ENCODE measurements at places on chromosomes 5 and 9.

GRCh38 chr5:172096207-172096940, 89.9 kb upstream of the FBXW11 start:
- DNase-seq, result no peak

DNA sequence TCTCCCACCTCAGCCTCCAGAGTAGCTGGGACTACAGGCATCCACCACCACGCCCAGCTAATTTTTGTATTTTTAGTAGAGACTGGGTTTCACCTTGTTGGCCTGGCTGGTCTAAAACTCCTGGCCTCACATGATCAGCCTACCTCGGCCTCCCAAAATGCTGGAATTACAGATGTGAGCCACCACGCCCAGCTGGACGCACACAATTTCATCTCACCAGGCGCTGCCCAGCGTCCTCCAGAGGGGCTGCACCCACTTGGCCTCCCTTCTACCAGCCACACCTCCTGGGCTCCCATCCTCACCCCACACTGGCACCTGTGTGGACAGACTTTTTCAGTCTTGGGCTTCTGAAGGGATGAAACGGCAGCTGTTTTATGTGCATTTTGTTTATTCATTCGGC, 3.8 kb upstream of the EXOC3 start:
- no peak for DNase-seq

GRCh38 chr5:40680741-40681362, 1.1 kb downstream of the PTGER4 start:
- no peak for DNase-seq

GRCh38 chr5:55517804-55518203, 17.0 kb downstream of the PLPP1 start:
- no peak for DNase-seq

GRCh38 chr5:143896966-143897365, 85.0 kb downstream of the HMHB1 start:
- DNase-seq, result no peak

- DNase-seq, result no peak
Observed at GRCh38 chr9:135339378-135339973, 140.1 kb upstream of the PPP1R26 start.
